ENCODE measurements at places on chromosomes 3 and 15.

GRCh38 chr3:94137377-94137776 lies 74.5 kb downstream of the NSUN3 start:
- no peak for DNase-seq

DNA sequence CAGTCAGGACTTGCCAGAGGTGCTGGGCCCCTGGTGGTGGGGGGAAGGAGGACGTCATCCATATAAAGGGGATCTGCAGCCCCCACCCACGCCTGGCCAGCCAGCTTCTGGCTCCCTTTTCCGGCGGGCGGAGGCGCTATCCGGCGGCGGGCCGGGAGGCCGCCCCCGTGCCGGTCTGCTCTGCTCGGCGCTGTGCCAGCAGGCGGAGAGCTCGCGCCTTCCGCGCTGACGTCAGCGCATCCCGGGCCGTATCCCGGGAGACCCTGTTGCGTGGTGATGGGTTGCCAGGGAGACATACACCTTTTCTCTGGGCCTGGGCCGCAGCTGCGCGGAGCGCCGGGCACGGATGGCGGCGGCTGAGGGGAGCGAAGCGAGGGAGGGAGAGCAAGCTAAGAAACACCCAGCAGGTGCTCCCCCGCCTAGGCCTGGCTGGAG lies 1.1 kb downstream of the FAM131A start:
- DNase-seq: peak; percentile 42

DNA sequence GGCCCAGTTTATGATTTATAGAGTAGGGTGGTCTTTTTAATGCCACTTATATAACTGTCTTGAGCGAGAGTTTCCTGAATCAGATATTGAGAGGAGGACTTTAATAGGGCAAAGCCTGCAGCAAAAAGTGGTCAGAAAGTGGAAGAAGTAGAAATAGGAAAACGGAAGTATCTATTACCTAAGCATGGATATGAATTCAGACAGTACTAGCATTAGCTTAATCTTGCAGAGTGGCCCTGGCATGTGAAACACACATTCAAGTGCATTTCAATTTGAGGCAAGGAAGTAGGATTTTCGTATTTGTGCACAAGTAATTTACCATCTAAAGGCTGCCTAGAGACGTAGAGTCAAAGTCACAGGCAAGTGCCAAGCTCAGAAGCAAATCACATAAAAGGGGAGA lies 622.3 kb downstream of the DIPK2A start:
- DNase-seq: no peak

GRCh38 chr15:43266834-43267233 lies at the start of gene TGM5:
Gene TGM5 (minus strand): TSS chr15:43266928. CDS start chr15:43266849, 79 bp downstream.
- no peak for DNase-seq

- DNase-seq: no peak
These were observed 42.7 kb downstream of the ZNF106 start for GRCh38 chr15:42448281-42448680.

- DNase-seq: no peak
These were observed 1.5 kb downstream of the MEGF11 start for GRCh38 chr15:66251790-66252684.

GRCh38 chr3:71348001-71348632 lies 235.4 kb downstream of the FOXP1 start:
- DNase-seq: no peak

- no peak for DNase-seq
These were observed 151.4 kb upstream of the SEMA6D start for GRCh38 chr15:47565949-47566348.

- DNase-seq: no peak
These were observed 3.8 kb upstream of the LCTL start for GRCh38 chr15:66569461-66570137.

- DNase-seq: peak; percentile 18
These were observed 131.6 kb downstream of the NLGN1 start for GRCh38 chr3:173529062-173529711.

- no peak for DNase-seq
These were observed 4.5 kb downstream of the LRRC31 start for GRCh38 chr3:169865176-169865767.

DNA sequence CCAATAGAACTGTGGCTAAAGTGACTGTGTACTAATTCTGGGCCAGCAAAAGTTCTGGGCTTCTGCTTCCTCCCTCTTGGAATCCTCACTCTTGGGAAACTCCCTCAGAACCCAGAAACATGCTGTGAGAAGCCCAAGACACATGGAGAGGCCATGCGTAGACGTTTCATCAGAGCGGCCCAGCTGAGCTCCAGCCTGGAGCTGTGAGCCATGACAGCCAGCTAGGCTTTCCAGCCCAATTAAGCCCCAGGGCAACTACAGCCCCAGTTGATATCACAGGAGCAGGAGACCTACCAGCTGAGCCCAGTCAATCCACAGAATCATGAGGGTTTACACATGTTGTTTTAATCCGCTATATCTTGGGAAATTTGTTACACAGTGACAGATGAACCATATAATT lies 43.6 kb upstream of the CNOT10 start:
- no peak for DNase-seq

DNA sequence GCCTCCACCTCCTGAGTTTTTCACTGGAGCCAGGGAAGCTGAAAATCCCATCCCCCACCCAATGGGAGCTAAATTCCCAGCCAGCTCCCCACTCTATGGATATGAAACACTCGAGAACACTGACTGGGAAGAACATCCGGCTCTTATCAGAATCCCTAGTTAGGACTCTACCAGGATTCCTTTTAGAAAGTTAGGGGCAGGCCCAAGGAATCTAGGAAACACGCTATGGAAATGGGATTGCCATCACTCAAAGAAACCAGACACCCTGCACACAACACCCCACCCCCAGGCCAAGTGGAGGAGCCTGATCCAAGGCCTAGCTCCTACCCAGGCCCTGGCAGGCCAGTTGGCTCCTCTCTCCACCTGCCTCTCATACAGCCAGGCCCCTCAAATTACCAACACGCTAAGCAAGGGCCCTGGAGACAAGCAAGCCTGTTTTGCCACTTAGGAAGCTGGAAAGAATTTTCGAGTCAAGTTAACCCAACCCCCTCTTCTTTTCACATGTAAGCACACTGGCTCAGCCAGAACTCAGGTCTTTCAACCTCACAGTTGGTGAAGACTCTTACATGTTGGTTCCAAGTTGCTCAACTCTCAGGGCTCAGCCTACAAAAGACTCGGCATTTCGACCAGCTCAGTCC lies 75.5 kb downstream of the RBPMS2 start:
- DNase-seq: no peak

DNA sequence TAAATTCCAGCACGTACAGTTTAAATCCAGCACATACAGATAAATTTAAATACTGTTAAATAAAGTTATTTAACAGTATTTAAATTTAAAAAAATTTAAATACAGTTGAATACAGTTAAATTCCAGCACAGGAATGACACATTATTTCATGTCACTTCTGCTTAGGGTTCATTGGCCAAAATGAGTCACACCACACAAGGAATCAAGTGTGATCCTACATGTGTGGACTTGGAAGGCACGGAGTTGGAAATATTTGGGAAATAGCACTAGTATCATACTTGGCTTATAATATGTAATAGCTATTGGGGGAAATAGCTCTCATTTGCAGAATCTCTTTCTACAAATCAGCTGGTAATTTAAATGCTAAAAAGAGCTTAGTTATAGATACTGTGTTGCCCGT lies 10.6 kb downstream of the RAB7A start:
- no peak for DNase-seq

- DNase-seq: peak; percentile 86
These were observed 56.2 kb upstream of the DLG1 start for GRCh38 chr3:197354568-197355001.

DNA sequence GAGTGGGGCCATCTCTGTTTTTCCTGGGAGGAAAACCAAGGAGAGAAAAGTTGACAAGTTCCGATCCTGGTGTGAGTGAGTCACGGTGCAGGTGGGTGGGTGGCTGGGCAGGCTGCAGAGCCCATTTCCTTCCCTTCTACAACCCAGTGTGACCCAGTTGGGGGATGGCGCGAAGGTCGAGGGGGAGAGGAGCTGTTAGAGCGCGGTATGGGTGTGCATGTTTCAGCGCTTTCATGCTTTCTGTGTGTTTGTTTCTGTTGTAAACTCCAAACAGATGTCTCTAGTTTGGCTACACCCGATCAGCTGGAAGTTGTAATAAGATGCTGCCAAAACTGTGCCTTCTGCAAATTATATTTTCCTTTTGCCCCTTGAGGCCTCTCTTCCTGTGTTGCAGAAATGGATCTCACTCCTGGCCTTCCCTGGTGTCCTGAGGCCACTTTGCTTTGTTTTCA lies 3.8 kb downstream of the FAM43A start:
- DNase-seq: no peak

- DNase-seq: no peak
These were observed 28.4 kb downstream of the CRTC3 start for GRCh38 chr15:90558171-90558573.

DNA sequence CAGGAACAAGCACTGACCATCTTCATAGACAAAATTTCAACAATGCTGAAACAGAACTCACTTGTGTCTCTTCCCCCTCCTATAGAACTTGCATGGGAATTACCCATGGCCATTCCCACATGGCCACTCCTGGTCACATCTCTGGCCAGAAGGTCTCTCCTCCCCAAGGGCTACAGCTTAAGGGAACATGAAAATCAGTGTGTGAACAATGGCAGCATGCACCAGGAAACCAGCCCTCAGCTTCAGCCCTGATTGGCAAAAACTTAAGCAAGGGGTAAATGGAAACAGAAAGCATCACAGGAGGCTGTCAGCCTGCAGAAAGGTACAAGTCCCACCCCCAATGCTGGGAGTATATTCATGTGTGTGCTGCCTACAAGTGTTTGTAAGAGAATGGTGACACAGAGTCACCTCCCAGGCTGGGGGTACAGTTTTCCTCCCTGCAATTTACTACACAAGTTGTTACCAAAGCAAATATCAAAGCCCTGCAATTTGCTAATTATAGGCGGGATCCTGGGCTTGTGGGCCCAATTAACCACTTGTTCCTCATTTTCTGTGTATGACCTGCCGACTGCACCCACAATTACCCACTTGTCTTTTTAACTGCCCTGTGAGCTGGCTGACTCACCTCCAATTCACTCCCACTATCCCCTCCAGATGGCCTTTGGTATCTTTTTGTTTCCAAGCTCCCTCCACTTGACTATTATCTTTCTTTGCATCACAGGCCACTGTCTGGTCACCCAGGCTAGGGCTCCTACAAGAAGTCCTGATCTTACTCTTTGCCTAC lies 84.4 kb upstream of the HES1 start:
- DNase-seq: no peak

- no peak for DNase-seq
These were observed 56.5 kb upstream of the GPD1L start for GRCh38 chr3:32049916-32050315.

- no peak for DNase-seq
These were observed 94.7 kb downstream of the DLG1 start for GRCh38 chr3:197203714-197204146.

DNA sequence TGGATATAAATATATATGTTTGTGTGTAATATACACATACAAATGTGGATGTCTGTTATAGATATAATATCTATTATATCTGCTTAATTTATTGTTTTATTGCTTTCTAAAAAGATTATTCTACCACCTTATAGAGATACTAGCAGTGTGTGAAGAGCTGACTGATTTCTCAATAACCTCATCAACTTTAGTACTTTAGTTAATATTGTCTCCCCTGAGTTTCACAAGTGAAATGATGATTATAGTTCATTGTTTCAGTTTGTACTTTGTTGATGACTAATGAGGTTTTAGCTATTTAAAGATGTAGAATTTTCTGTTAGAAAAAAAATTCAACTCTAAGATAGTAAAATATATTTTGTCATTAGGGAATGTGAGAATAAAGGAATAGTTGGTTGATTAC lies 11.4 kb downstream of the RSRC1 start:
- no peak for DNase-seq

DNA sequence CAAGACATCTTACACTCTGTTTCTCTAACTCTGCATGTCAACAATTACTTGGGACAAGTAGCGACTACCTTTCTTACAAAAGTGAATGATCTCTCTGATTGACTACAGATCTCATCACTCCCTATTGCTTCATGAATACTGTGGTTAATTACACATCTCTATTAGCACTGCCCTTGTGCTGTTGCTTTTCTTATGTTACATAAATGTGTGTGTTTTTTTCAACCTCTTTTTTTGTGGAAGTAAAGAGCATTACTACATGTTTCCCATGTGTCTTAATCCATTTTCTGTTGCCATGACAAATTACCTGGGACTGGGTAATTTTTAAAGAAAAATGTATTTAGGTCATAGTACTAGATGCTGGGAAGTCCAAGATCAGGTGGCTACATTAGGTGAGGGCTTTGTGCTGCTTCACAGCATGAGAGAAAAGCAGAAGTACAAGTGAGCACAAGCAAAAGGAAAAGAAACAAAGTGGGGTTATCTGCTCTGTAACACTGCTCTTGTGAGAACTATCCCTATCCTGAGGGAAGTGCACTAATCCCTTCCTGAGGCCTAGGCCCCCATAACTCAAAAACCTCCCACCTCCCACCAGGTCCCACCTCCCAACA lies 298.2 kb upstream of the SATB1 start:
- DNase-seq: no peak

DNA sequence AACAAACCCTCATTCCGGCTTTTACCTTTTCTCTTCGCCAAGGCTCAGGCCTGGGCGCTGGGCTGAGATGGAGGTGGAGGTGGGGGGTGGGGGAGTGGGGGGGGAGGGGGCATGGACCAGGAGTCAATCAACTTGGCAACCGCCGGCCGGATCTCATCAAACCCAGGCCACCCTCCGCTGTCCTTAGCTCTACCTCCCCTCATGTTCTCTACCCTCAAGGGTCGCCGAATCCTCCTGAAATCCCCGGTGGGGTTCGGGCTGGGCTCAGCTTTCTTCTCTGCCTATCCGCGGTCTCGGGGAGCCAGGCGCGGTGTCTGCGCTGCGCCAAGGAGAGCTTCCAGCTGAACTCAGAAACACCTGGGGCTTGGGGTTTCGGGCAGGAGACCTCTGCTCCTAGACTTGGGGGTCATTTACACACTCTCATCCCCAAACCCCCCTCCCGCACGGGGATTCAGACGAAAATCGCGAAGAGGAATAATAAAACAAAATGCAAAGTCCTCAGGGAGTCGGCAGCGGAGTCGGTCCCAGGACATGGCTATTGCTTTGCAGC lies 2.5 kb downstream of the ONECUT1 start:
- DNase-seq: no peak

- DNase-seq: no peak
These were observed 7.7 kb upstream of the KY start for GRCh38 chr3:134658555-134658954.

GRCh38 chr15:60590935-60591495 lies 112.1 kb upstream of the ICE2 start:
- peak; percentile 66 for DNase-seq

DNA sequence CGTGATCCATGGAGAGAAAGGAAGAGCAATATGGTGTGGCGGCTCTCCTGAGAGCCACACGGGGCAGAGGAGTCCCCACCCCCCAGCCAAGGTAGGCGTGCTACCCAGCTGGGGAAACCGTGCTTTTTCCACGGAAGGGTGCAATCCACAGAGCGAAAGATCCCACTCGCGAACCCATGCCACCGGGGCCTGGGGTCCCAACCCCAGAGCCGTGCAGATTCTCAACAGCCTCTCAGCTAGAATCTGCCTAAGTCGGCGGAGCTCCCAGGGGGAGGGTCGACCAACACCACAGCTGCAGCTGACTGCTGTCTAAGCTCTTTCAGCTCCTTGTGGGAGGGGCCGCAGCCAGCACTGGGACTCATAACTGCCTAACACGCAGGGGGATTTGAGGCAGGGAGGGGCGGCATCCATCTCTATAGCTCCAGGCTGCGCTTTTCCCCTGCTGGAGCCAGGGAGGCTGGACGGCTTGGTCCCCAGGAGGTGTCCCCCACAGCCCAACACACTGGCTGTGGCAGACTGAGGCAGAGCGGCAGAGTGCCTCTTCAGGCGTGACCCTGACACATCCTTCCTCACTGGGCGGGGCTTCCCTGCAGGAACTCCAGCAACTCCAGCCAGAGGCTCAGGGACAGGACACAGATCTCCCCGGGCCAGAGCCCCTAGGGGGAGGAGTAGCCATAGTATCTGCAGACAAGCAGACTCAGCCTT lies 107.6 kb upstream of the ZBTB20 start:
- no peak for DNase-seq

All from NCI-H524 treated with DMSO at 0.1 percent for 48 hours (cell line).